HS-27A (cell line): ENCODE measurements at places on chromosomes 11 and 22.

DNA sequence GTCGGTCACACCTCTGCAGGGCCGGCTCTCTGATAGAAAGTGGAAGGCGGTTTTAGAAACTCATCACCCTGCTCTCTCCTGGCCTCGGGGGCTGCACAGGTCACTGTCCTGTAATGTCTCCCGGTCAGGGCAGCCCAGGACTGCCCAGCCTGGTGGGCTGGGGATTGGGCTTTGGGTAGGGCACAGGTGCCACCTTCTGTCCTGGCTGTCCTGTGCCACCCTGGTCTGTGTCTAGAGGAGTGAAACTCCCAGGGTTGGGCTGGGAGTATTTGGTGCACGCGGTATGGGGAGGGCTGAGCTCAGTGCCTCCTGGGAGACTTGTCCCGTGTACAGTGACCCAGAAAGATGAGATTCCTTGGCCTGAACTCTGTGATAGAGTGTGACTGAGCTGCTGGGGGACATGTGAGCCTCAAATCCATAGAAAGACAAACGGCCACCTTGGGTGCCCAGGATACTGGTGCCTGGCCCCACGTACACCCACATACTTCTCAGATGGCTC is 17.8 kb downstream of the SART1 start:
- no peak for DNase-seq

- DNase-seq, result no peak
Observed at GRCh38 chr11:15958910-15959309, 397.4 kb downstream of the SOX6 start.

DNA sequence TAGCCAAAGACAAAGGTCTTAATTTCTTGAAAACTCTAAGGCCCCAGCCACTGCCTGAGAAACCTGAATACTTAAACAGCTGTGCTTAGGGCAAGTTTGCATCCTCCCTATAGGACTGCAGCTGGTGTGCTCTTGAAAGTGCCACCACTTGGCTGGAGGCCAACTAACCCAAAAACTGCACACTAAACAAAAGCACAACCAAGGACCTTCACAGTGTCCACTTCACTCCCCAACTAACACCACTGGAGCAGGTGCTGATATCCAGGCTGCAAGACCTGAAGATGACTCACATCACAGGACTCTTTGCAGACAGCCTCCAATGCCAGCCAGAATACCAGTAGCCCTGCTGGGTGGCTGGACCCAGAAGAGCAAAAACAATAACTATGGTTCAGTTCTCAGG is 357.7 kb upstream of the ARHGAP42 start:
- peak; percentile 1 for DNase-seq

- DNase-seq, result peak; percentile 98
Observed at GRCh38 chr11:63838678-63839507, at the start of gene MARK2. Gene MARK2 (plus strand): TSS chr11:63839110. CDS start chr11:63839507, 397 bp downstream.

GRCh38 chr22:23233752-23234408 is 53.6 kb downstream of the BCR start:
- peak; percentile 68 for DNase-seq

GRCh38 chr11:36077886-36078685 is 134.2 kb downstream of the LDLRAD3 start:
- no peak for DNase-seq

GRCh38 chr11:35717520-35717919 is 54.9 kb downstream of the TRIM44 start:
- DNase-seq, result no peak

GRCh38 chr11:33344611-33345010 is 87.4 kb downstream of the HIPK3 start:
- no peak for DNase-seq

DNA sequence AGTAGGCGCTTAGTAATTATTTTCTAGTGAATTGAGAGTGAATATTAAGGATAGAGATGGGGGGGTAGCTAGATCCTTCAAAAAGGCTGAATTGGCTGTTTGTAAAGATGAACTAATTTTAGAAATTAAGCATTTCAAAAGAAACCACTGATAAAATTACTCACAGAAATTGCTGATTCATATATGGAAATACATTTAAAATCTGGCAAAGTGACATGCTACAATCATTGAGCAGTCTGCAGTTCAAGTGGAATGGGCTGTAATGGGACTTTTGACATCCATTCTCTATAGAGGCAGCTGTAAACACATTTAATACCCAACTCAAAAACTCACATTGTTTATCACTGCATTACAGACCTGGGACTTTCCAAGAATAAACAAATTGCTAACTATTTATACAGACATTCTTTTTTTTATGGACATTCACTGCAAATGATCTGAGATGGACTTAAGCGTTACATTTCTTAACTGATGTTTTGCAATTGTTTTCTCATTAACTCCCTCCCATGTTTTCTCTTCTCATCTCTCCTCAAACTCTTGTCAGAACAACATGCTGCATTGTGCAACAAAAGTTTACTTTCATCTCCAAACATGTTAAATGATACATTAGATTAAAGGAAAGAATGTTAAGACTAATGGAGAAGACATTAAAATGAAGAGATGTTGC is 42.1 kb upstream of the MMP7 start:
- no peak for DNase-seq
